ENCODE measurements at places on chromosomes 12 and 14. TPM values are rescaled to one million over a fixed set of nuclear protein-coding genes. Genes with fewer than 3 reads are reported as not detected.

Gene MMP19
- not detected for total RNA-seq

Gene VWF
- 0.04 TPM for total RNA-seq

Gene DHH
- total RNA-seq, result 0.42 TPM

Gene DPF3
- 0.13 TPM for total RNA-seq

Gene ACVRL1
- not detected for total RNA-seq

Gene DIP2B
- 20.1 TPM for total RNA-seq

Gene HCAR1
- total RNA-seq, result not detected

Gene ARHGAP9
- 131 TPM for total RNA-seq

Gene CD27
- 42.1 TPM for total RNA-seq

Gene GPATCH2L
- total RNA-seq, result 62.5 TPM

All from activated T-helper 17 cell treated with anti-CD3 and anti-CD28 coated beads, Interleukin-2, amount 50 U/mL, for 72 hours (primary cell).